ENCODE measurements at places on chromosomes 5 and 9.

- DNase-seq = no peak
Measured at GRCh38 chr5:95486191-95486590, 68.6 kb downstream of the SKIC3 start.

DNA sequence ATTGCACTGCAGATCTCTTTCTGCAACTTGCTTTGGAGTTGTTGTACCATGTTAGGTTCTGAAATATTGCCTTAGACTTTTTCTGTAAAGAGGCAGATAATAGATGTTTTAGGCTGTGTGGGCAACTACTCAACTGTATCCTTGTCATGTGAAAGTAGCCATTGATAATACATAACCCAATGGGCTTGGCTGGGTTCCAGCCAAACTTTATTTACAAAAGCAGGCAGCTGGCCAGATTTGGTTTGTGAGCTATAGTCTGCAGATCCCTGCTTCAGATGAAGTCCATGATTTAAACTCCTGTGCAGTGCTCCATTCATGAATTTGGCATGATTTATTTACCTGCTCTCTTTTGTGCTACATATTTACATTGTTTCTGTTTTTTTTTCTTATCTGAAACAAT, 300.4 kb downstream of the IRX2 start:
- DNase-seq = no peak

- DNase-seq = no peak
Measured at GRCh38 chr9:110323818-110324217, 13.8 kb downstream of the TXNDC8 start.

DNA sequence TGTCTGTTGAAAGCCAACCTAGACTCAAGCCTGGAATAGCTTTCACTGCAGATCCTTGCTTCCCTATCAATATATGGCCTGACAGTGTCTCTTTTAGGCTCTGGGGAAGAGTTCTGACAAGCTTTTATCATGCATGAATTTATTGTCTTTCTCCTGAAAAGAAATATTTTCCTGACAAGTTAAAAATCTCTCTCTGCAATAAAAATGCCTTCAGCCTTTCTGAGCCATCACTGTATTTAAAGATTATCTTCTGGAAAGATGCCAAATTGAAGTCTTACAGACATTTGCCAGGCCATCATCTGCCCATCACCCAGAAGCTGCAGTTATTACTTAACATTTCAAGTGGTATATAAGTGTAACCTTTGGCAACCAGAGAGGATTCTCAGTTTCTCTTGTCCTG, 88.1 kb upstream of the HTR1A start:
- no peak for DNase-seq

DNA sequence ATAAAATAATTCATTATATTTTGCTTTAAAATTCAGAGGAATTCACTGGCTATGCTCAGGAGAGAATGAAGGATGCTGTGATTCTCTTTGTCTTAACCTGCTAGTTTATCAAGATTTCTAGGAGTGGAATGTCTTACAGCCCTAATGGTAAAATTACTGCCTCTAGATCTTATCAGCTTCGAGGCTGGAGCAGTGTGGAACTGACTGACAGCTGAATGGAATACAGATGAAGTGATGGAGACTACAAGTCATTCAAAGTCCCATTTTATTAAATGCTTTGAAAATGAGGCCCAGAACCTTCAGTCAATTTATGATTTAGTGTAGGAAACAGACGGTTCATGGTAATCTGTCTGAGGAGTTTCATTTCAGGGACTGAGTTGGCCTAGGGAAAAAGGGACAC, 202.1 kb downstream of the RFX3 start:
- no peak for DNase-seq

DNA sequence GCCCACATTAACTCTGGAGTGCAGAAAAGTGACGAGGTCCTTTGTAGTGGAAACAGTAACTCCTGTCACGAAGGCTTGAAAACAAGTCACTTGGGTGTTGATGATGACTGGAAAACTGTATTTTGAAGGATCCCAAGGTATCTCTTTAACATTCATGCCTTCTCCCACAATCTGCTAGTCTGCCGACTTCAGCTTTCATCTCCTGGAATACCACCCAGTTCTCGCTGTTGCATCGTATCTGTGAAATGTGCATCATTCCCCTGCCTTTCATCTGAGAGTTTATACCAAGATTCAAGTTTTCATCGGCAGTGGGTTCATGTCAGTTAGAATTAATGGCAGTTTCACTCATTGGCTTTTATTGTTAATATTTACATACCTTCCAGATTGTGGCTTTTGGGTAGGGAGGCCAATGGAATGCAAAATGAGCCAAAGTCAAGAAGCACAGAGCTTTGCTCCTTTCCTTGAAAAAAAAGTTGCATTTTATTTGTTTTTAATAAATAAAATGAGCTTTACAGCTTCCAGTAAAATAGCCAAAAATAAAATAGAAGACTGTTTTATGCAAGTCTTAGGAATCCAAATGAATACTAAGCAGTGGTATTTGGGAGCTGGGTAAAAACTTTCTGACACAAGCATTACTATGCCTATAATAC, 575.2 kb upstream of the WWC1 start:
- DNase-seq = no peak

DNA sequence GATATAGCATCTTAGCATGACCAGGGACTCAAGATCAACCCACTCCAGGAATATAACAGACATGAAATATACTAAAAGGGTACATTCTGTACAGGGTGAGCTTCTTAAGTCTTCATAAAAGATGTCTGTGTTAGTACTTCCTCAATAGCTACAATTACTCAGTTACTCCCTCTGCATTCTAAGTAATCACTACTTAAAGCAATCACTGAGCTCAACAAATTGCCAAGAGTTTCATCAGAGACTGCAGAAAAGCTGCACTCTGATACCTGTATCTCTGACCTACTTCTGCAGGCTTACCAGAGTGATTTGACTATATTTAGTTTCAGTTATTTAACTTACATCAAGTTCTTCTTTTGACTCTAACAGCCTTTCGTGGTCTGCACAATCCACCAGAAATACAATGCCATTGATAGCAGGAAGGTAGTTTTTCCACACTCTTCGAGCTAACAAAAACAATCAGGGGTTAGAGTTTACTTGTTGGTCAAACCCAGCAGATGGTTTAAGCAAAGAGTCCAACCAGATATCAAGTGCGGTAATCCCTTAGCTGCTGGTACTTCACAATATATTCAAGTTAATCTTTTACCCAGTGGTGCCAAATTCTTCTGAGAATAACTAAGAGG, 23.3 kb downstream of the SAR1B start:
- DNase-seq = no peak

DNA sequence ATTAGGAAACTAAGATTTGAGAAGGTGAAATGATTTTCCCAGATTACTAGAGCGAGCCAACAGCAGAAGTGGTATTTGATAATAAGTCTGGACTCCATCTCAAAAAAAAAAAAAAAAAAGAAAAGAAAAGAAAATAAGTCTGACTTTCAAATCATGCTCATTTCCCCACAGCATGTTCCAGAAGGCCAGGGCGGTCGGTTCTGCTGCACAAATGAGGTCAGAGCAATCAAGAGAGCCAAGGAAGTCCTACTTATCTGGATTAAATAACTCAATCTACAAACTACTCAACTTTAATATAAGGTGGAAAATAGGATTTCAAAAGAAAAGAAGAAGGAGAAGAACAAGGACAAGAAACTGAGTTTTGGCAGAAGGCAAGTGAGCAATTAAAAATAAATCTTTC, 130.4 kb upstream of the RASA1 start:
- no peak for DNase-seq

- DNase-seq = no peak
Measured at GRCh38 chr5:122201365-122201764, 72.0 kb downstream of the ZNF474 start.

DNA sequence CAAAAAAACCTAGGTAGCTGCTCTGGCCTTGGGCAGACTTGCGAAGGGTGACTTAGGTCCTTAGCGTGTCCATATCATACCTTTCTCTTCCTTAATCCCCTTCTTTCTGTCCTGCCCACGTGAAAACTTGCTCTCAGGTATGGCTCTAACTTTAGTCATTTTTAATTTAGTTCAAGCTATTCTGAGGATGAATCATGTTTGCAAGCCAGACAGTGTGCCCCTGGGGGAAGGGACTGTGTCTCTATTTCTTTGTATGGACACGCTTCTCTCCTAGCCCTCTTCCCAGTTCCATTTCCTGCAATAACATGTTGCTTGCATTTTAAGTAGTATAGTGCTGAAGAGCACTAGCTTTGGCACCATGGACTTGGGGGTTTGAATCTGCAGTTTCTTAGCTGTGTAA, 120.6 kb downstream of the PTTG1 start:
- DNase-seq = no peak

DNA sequence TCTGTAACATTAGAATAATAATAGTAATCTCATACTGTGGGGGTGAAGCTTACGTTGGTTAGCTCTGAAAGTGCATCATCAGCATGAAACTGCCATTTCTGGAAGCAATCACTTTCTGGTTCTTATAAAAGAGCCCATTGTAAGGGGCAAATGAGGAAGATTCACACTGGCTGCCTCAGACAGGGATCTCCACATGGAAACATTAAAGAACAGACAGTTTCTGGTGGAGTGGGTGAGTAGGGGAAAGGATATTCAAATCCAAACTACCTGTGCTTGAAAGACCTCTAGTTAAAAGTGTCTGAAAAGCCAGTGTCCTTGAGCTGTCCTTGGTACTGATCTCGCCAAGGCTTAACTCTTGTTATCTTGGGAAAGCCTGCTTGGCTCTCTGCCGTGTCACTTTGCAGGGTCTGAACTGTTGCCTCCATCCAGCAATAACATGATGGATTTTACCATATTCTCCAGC, 19.1 kb upstream of the SLC31A2 start:
- DNase-seq = no peak

- no peak for DNase-seq
Measured at GRCh38 chr5:169064093-169064492, 236.8 kb downstream of the SLIT3 start.

GRCh38 chr9:113600871-113601614, 137.5 kb downstream of the RGS3 start:
- DNase-seq = no peak

DNA sequence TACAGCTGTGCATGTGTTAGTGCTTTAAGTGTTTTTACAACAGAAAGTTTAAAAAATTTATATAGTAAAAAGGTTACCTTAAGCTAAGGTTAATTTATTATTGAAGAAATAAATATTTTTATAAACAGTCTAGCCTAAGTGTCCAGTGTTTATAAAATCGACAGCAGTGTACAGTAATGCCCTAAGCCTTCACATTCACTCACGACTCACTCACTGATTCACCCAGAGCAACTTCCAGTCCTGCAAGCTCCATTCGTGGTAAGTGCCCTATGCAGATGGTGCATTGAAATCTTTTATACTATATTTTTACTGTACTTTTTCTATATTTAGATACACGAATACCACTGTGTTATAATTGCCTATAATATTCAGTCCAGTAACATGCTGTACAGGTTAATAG, 159.1 kb downstream of the ROR2 start:
- DNase-seq = no peak

DNA sequence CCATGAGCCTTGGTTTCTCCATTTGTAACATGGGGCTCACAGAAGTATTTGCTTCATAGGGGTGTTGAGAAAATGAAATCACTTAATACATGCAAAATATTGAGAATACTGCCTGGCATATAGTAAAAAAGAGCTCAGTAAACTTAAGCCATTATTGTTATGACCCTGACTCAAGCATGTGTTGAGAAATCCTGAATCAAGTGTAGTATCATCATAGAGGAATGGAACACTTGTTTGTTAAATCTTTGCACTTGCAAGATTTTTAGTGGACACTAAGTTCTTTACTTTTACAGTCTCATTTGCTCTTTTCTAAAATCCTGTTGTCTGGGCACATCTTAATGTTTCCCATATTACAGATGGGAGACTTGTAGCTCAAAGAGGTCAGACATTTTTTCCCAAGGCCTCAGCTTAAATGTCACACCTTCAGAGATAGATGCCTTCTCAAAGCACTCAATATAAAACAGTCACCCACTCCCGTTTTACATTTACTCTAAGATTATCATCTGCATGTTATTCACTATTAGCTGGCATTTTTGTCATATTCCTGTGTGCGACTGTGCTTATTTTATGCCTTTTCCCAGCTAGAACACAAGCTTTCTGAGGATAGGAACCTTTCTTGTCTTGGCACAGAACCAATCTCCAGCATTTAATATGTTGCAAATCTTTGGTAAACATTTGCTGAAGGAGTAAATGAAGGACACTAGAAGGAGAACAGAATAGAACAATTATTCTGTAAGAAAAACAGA, 250.0 kb upstream of the TNC start:
- DNase-seq = no peak

GRCh38 chr5:10486511-10487344, 45.0 kb downstream of the ROPN1L start:
- no peak for DNase-seq

- DNase-seq = no peak
Measured at GRCh38 chr9:34773955-34774354, 64.0 kb upstream of the CCL21 start.

- DNase-seq = no peak
Measured at GRCh38 chr5:139650031-139650688, 2.0 kb downstream of the CXXC5 start.

- no peak for DNase-seq
Measured at GRCh38 chr5:51172903-51173626, 210.2 kb upstream of the ISL1 start.

DNA sequence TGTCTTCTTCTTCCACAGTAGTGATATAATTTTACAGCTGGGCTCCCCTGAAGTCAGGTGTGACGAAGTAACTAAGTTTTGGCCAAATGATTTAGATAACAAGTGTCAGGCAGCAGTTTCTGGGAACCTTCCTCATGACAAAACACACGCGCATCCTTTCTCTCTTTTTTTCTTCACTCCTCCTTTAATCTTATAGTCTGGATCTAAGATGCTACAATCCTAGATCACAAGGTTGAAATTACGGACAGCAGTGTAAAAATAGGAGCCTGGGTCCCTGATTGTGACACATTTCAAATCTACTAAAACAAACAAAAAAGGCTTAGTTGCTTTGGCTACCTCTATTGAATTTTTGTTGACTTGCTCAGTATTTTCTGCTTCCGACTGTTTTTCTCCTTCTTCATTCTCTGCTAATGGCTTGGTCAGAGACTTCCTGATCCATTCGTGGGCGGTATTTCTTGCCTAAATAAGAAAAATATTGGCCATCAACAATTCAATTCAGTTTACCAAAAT, 36.1 kb downstream of the FAM114A2 start:
- no peak for DNase-seq

Data from stimulated activated CD8-positive, alpha-beta memory T cell treated with anti-CD3 and anti-CD28 coated beads, Interleukin-4, amount 100 ng/mL, for 1 hour (primary cell).